ENCODE measurements at places on chromosomes 2 and 18. TPM values are rescaled to one million over a fixed set of nuclear protein-coding genes. Genes with fewer than 3 reads are reported as not detected.

- DNase-seq, result peak; percentile 78
These were observed 617 bp downstream of the SRBD1 start for GRCh38 chr2:45610281-45611019.

DNA sequence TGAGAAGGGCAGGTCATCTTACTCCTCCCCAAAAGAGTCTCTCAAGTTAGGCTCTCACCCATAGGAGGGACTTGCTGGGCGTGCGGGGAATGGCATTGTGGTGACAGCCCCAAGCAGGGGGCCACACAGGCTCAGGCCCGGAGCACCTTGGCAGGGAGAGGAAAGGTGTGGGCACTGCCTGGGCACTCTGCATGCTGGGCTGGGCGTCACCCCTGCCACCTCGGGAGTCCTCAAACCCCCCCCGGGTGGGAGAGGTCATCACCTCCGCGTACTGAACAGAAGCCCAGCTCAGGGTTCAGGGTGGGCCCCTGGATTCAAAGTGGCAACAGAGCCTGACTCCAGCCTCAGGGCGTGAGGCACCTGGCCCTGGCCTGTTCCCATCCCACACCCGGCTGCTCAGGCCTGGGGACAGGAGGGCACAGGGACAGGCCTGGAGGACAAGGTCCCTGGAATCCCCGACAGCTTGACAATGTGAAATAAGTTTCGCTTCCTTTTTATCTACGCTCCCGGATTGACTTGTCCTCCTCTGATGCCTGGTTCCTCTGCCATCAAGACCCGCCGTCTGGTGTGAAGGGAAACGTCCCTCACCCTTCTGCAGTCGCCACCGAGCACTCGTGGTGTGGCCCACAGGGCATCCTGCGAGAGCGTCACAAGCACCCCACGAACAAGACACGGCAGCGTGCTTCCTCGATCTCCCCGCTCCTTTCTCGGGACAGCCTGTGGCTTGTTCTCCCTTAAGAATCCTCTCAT is 97.8 kb downstream of the HDAC4 start:
- no peak for DNase-seq

Gene LHCGR
- 0.37 TPM for polyA plus RNA-seq

DNA sequence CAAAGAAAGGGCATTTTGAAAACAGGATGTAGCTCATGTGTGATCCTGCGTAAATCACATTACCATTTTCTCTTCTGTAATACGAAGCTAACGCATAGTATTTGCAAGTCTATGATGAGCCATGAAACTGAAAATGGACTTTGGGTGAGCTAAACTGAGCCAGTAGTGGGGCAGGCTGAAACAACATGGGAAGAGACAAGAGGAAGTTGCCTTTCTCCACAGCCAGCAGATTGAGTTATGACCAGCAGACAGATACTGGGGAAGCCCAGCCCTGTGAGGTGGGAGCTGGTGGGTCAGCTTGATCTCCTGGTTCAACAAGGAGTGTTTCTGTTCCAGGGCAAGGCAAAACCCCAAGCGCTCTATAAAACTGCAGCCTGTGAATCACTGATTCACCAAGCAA is 11.8 kb downstream of the CYRIA start:
- no peak for DNase-seq

Gene SPDYA
- 3.9 TPM for polyA plus RNA-seq
